ENCODE measurements at places on chromosomes 11 and 22.

DNA sequence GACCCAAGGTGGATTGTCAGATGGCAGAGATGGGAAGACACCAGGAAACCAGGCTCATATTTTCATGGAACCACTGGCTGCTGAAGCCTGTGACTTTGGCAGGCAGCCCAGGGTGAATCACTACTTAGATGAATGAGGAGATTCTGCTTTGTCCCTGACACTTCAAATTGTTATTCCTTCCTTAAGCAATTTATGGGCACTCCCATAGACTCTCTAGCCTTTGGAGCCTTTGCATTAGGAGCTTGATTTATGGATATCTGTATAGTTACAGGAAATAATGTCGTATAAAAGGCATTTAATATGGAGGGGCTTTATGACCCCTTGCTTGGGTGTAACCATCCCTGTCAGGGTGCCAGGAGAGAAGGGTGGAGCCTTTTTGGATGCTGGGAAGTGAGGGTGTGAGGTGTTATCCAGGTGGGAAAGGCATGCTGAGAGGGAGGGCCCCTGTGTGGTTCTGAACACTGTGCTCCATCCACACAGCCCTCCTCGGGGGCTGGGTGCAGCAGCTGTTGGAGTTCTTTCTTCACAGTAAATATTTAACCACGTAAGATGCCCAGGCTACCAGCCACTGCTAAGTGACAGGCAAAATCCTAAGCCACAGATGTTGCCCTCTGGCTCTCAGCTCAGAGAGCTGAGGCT, 35.3 kb downstream of the IL18 start:
- no peak for DNase-seq

- no peak for DNase-seq
These were observed 104.7 kb downstream of the PLEKHA7 start for GRCh38 chr11:16909359-16910035.

GRCh38 chr11:120063686-120064340, 74.1 kb downstream of the TRIM29 start:
- DNase-seq = no peak

- no peak for DNase-seq
These were observed 14.1 kb downstream of the SPECC1L start for GRCh38 chr22:24284747-24285203.

DNA sequence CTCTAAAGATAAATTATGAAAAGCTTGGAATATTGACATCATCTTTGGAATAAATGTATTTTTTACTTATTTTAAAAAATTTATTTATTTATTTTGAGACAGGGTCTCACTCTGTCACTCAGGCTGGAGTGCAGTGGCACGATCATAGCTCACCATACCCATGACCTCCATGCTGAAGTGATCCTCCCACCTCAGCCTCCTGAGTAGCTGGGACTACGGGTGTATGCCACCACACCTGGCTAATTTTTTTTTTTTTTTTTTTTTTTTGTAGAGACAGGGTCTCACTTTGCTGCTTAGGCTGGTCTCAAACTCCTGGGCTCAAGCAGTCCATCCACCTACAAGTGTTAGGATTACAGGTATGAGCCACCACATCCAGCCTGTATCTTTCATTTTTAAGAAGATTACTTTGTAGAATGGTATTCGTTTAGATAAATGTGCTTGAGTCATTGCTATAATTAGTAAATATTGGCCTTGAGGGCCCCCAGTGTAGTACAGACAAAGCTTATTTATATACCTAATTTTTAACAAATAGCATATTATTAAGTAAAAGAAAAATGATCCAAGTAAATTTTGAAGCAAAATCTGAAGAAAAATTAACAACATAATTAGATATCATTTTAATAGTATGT, 8.5 kb downstream of the SWAP70 start:
- no peak for DNase-seq

DNA sequence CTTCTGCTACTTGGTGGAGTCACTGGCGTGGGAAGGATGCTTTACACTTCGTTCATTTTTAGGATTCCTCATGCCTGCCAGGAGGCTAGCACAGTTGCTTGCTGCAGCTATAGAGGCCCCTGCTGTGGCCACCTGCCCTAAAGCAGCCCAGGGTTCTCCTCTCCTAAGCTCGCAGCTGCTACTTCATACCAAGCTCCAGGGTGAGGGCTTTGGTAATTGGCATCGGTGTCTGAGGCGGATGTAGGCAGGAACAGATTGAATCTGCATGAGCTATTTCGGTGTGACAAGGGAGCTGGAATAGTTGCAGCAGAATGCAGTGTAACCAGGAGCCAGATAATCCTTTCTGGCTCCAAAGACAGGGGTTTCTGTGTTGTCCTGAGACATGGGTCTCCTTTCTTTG, 133.1 kb downstream of the MICAL2 start:
- DNase-seq = no peak

GRCh38 chr11:14585438-14585837, 58.2 kb upstream of the PDE3B start:
- no peak for DNase-seq

DNA sequence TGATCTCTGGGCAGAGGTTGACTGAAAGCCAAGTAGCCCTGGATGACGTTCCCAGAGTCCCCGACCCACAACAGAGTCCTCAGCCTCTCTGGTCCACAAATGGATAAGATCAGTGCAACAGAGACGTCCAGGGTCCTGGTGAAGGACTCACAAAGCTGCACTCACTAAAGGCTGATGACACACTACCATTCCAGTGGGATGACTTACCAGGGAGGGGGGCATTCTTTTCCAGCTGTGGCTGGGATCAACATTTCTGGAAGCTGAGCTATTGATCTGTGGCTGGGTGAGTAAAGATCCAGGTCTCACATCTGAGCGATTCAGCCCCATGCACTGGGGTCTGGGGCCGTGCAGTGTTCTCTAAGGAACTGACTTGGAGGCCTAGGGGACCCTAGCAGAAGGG, 296.2 kb downstream of the NTM start:
- DNase-seq = no peak

DNA sequence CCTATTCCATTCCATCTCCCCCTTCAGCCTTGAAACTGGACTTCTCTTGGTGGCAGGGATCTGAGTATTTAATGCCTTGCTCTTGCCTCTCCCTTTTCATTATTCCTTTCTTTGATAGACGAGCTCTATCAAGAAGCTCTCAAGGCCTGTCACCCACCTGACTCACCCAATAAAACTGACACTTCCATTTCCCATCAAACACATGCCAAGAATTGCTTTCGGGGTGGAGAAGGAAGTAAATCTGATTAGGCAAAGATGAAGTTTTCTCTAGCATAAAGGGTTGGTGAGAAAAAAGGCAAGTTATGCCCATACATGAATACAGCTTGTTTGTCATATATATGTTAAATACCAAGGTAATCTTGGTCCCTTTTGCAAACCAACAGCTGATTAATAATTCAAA, 34.9 kb upstream of the MYEOV start:
- DNase-seq = no peak

DNA sequence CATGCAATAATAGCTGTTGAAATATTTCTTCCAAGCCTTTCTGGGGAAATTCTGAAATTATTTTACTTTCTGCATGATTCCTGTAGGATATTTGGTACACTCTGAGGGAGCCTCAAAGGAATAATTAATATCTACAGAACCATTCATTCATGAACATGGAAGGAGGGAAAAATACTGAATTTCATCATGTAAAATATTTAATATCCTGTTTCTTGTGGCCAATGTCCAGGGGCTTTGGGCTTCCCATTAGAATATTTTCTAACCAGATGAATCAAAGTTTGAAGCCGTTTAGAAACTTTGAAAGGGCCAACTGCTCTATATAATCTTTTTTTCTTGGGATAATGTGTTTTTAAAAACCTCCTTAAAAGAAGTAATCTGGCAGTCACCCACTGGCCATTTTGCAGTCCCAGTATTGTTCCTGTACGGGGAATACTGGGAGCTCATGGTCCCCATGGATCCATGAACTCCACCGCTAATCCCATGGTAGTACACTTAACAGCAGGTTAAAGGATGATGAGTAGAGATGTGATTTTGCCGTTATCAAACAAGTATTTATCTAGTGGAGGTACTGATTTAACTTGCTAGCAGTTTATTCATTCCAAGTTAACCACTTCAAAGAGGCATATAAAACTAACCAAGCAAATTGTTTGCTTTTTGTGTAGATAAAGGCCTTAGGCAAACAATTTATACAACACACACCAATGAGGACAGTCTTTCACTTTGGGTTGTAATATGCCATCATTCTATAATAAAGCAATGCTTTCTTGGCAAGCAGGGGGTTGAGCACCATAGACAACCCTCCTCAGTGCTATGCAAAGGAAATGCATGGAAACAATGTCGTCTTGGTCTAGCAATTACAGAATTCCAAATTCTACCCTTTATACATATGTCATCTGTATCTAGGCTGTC, 34.5 kb upstream of the BLID start:
- no peak for DNase-seq

DNA sequence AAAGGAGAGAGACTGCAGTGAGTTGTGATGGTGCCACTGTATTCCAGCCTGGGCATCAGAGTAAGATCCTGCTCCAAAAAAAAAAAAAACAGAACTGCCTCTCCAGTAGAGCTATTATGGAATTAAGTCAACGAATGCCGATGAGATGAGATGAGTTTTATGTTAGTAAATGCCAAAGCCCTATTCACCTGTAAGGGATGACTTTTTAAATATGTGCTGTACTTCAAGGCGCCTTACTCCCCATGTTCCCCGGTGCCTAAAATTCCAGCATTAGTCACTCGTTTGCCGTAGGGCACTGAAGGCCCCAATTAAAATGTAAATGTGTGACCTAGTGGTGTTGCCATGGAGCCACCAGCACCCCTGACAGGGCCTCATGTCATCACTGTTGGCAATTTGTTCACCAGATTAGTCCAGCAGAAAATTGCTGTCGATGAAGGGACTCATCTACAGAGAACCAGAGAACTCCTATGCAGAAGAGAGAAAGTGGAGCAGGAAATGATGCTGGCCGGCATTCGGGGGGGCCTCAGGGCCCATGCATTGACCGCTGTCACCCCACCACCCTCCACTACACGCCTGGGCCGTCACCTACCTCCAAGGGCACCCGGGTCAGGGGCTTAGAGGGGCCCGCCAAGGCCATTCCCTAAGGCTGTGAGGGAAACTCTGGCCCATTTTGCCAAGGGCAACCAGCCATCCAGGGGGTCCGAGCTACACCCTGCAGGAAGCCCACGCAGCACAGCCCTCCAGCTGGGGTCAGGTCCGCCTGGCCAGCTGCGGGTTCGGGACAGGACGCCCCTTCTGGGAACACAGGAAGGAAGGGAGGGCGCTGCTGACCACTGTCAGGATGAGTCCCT, 17.8 kb downstream of the LIF start:
- no peak for DNase-seq

DNA sequence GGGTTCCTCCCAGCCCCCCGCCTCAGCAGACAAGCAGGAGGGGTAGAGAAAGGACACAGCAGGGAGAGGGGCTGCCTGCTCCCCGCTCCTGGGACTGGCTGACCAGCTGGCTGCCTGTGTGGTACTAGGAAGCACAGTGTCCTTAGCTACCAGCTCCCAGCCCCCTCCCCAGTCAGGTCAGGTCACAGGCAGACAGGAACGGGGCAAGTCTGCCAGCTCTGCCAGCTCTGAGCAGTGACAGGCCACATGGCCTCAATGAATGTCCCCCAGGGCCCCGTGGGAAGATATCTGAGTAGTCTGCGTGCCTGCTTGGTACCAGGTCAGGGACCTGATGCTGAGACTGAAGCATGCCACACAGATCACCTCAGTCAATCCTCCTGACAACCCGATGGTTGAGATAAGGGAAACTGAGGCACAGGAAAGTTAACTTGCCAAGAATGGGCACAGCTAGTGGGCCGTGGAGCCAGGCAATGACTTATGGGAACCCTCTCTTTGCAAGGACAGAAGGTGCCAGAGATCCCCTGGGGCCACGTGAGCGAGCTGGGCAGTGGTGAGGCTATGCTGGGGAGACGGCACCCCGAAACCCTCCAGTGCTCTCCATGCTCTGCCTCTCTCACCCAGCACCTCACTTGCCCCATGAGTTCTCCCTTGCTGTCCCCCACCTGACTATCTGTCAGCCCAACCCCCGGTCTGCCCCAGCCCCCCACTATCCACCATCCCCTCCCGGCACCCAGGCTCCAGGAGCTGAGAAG, 13.8 kb upstream of the MFNG start:
- no peak for DNase-seq

GRCh38 chr22:29623553-29624169, 20.2 kb downstream of the NF2 start:
- DNase-seq = no peak

DNA sequence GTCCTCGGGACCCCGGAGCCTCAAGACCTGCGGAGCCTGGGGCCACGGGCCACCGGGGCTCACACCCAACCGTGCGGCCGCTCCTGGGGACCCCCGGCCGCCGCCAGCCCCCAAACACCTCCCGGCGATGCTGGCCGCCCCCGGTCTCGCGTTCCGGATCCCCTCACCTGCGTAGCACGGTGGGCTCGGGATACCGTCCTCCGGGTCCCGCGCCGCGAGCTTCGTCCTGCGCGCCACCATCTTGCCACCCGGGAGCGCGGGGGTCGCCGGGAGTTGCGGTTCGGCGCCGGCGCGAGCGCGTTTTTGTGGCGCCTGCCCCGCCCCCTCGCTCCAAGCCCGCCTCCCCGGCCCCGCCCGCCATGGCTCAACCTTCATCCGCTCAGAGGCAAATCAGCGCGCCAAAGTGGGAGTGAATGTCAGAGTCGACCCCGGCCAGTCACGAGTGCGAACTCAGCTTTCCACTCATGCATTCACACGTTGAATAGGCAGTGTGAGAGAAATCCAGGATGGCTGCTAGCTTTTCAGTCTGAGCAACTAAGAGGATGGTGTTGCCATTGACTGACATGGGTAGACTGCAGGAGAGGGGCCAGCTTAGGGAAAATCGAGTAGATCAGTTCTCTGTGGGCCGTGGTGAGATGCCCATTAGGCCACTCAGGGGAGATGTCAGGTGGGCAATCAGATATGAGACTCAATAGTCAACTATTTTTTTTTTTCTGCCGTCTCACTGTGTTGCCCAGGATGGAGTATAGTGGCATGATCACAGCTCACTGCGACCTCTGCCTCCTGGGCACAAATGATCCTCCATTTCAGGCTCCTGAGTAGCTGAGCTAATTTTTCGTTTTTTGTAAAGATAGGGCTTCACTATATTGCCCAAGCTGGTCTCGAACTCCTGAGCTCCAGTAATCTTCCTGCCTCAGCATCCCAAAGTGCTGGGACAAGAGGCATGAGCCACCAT, 28.3 kb downstream of the SERHL2 start:
- peak; percentile 71 for DNase-seq

DNA sequence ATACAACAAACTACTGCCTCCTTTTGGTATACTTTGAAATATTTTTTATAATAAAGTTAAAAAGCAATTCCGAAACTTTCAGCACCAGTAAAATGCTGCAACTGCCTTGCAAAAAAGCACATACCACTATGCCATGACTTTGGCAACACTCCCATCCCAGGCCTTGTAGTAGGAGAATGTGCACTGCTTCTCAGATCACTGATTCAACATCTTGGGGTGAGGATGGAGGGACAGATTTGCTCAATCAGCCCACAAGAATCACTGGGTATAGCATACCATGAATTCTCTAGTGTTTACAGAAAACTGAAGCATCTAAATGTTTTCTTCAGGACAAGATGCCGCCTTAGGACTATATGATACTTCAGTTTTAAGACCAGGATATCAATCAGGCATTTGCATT, 14.9 kb downstream of the EIF4ENIF1 start:
- no peak for DNase-seq

DNA sequence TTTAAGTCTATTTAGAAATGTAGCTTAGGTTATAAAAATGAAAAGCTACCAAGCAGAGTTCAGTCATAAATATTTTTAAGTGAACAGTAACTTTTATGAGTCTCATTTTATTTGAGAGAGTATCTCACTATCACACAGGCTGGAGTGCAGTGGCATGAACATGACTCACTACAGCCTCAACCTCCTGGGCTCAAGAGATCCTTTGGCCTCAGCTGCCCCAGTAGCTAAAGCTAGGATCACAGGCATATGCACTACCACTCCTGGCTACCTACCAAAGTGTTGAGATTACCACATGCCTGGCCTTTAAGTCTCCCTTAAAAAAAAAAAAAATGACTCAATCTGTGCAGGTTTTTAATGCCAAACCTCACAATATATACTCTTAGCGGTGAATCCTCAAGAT, 34.7 kb upstream of the CLNS1A start:
- no peak for DNase-seq
